ENCODE measurements at places on chromosomes 16 and 17. TPM values are rescaled to one million over a fixed set of nuclear protein-coding genes. Genes with fewer than 3 reads are reported as not detected.

RNF222 gene
- total RNA-seq: not detected

WFDC1 gene
- total RNA-seq: 3.6 TPM

TNS4 gene
- total RNA-seq: under 0.01 TPM

TBC1D3B gene
- 1.5 TPM for total RNA-seq

CUEDC1 gene
- 14.4 TPM for total RNA-seq

TUBB3 gene
- 559 TPM for total RNA-seq

HYDIN gene
- 0.15 TPM for total RNA-seq

GAS2L2 gene
- not detected for total RNA-seq

KRT20 gene
- total RNA-seq: not detected

INCA1 gene
- not detected for total RNA-seq

MYH1 gene
- not detected for total RNA-seq

SPATA2L gene
- 14.2 TPM for total RNA-seq

ACSM3 gene
- 0.29 TPM for total RNA-seq

EFNB3 gene
- 0.83 TPM for total RNA-seq

CDH13 gene
- total RNA-seq: 11.6 TPM

ABCA9 gene
- 23.3 TPM for total RNA-seq

KCNG4 gene
- not detected for total RNA-seq

CCDC144A gene
- 10.9 TPM for total RNA-seq

CLEC18B gene
- 1.3 TPM for total RNA-seq

CACNG1 gene
- total RNA-seq: not detected

USP43 gene
- not detected for total RNA-seq

CCL18 gene
- not detected for total RNA-seq

NTN1 gene
- total RNA-seq: 3.0 TPM

KRTAP2-2 gene
- not detected for total RNA-seq

ANKS3 gene
- 24.9 TPM for total RNA-seq

HOXB8 gene
- total RNA-seq: not detected

GDPD1 gene
- 0.73 TPM for total RNA-seq

CRISPLD2 gene
- total RNA-seq: 3.6 TPM

HASPIN gene
- total RNA-seq: 5.1 TPM

ZC3H18 gene
- total RNA-seq: 13.2 TPM

ERCC4 gene
- total RNA-seq: 11.9 TPM

GAST gene
- total RNA-seq: not detected

CCDC40 gene
- 2.0 TPM for total RNA-seq

PRSS33 gene
- total RNA-seq: not detected
